Sciatic nerve (tissue), 2 donors: ENCODE measurements at places on chromosomes 2 and 18. TPM values are rescaled to one million over a fixed set of nuclear protein-coding genes. Genes with fewer than 3 reads are reported as not detected.

DNA sequence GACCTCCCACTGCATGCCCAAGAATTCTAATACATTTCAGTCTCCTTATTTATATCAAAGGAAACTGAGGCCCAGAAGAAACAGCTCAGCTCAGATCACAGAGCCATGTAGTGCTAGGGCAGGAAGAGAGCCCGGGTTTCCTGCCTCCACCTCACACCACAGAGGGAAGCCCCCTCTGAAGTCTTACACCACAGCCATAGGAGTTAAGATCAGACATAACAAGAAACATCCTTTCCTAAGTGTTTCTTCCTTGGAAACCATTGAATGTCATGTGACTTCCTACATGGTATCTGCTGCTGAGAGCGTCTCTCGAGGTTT is 102.1 kb downstream of the MTCL1 start:
- DNase-seq, result no peak

- DNase-seq, result no peak
These were observed 12.2 kb downstream of the ICOS start for GRCh38 chr2:203948733-203949132.

- DNase-seq, result no peak
These were observed 277.0 kb downstream of the CDH2 start for GRCh38 chr18:27899893-27900292.

- no peak for DNase-seq
These were observed 124.6 kb upstream of the CD302 start for GRCh38 chr2:159922563-159922962.

- DNase-seq, result peak; percentile 80
These were observed 53.7 kb upstream of the ARL4C start for GRCh38 chr2:234550511-234551107.

DNA sequence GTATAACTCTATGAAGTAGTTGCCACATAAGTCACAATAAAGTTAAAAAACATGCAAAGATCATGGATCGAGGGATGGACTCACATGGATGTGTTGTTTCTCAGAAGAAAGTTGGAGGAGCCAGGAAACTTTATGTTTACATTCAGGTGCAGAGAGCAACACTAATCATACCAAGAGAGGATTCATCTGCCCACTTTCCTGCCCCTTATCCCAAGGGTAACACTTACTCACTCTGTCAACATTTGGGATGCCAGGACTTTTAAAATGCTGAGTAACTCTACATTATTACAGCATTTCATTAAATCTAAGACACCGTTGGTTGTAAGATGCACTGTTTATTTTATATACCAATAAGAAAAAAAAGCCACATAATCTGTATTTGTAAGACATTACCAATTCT is 170.4 kb downstream of the KCNE4 start:
- no peak for DNase-seq

GRCh38 chr2:213751446-213751845 is 467.2 kb downstream of the SPAG16 start:
- no peak for DNase-seq

DNA sequence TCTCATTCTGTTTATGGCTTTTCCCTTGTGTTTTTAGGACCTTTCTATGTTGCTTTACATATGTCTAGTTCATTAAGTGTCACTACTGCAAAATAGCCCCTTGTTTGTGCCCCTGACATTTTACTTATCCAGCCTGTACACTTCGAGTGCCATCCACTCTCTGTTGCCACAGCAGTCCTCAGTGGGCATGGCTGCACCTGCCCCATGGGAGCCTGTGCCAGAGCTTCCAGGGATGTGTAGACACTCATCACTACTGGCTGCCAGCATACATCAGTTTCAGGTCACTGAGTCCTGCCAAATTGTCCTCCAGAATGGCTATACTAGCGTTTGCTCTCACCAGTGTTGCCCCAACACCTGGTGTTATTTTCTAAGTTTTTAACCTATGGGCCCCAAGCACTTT is 80.4 kb downstream of the ARMC9 start:
- DNase-seq, result no peak

DNA sequence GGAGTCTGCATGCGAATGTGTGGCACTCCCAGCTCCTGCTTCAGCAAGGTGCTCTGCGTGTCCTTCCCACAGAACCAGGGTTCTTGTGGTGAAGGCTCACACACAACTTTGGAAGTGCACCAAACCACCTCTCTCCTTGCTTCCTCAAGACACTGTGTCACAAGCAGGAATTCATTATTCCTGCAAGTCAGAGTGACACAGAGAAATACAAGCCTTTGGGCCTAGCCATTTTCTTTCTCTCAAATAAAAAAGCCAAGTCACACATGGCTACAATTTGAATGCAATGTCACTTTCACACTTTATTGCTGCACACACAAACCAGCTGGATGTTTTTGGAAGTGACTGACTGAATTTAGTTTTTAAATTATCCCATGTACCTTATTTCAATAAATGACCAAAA is 30.1 kb upstream of the THOC1 start:
- DNase-seq, result no peak

DNA sequence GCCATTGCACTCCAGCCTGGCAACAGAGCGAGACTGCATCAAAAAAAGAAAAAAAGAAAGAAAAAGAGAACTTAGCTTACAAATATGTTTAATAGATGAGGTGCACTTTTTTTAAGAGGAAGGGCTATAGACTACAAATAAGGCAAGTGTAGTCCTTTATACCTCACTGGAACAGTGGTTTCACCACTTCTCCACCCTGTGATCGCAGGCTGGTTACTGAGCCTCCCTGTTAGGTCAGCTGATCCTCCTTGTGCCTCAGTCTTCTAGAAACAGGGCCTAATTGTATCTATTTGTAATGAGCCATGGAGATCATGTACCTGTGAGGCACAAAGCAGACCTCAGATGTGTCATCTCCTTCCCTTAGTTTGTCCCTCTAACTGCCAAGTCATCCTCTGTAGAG is 4.5 kb downstream of the CXCR2 start:
- DNase-seq, result no peak

GRCh38 chr2:210263841-210264240 is 38.6 kb upstream of the ACADL start:
- no peak for DNase-seq

DNA sequence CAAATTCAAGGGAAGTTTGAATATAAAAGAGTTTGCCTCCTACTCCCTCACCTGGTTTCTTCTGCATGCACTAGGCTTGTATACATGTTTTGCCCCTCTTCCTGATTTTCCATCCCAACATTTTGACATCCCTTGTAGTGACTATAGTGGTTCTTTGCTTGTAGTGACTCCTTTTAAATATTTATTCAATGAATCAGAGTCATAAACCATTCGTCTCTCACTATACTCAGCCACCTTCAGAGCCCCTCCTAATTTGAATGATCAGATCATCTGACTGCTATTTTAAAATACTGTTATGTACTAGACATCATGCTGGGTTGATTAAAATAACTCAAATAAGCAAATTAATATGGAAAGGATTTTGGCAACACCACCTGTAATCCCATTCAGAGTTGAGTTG is 492.1 kb upstream of the PIK3C3 start:
- no peak for DNase-seq

- peak; percentile 81 for DNase-seq
These were observed 94.3 kb downstream of the CDCA7 start for GRCh38 chr2:173448938-173449471.

- DNase-seq, result no peak
These were observed 121.6 kb downstream of the MSTN start for GRCh38 chr2:189940913-189941312.

DNA sequence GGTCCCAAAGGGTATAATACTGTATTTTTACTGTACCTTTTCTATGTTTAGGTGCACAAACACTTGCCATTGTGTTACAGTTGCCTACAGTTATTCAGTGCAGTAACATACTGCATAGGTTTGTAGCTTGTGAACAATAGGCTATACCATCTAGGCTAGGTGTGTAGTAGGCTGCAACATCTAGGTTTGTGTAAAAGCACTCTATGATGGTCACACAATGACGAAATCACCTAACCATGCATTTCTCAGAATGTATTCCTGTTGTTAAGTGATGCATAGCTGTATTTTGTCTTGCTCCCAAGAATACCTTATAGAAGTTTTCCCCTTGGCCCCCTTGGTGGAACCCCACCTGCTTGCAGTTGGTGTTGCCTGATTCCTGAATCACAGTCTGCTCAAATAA is 29.3 kb upstream of the AGFG1 start:
- no peak for DNase-seq

DNA sequence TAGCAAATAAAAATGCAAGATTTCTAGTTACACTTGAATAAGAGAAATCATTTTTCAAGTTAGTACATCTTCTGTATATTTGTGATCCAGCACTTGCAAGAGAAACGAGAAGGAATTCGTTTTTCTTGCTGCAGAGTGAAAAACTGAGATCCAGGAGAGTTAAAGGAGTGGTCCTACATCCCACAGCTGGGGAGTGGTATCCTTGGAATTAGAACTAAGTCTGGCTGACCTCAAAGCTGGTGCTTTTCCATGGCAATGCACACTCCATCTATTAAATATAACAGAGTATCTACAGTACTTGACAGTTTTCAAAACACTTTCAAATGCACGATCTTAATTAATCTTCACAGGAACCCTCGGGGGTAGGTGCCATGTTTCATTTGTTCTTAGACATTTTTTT is 46.8 kb downstream of the TRIB2 start:
- no peak for DNase-seq

DNA sequence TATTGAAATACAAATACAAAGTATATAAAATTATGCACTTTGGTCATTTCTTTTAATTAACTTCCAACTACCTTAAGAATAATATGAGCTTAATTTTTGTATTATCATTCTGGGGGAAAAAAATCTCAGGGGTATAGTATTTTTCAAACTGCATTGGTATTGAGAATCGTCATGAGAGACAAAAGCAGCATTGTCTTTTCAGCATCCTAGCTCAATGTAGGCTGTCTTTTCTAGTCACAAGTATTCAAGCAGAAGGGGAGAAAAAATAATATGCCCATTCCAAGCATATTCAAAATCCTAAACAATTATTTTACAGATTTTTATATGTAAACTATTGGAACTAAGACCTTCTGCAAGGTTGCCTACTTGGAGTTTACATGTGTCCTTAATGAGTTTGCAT is 693.3 kb downstream of the LRP1B start:
- DNase-seq, result no peak

Gene CREG2
- not detected for total RNA-seq

Gene GAD1
- 0.36 TPM for total RNA-seq

Gene GKN1
- not detected for total RNA-seq

Gene FEV
- total RNA-seq, result not detected

Gene MAPK4
- 0.89 TPM for total RNA-seq

Gene SMAD4
- total RNA-seq, result 137 TPM

Gene COL6A3
- 198 TPM for total RNA-seq

Gene ACVR1C
- 2.8 TPM for total RNA-seq

Gene MAB21L4
- not detected for total RNA-seq

Gene GDF7
- total RNA-seq, result 7.6 TPM
